Activated CD4-positive, alpha-beta memory T cell treated with anti-CD3 and anti-CD28 coated beads, Interleukin-2, amount 10 ng/mL, durations not matched to agents 7 days and 5 days (primary cell): ENCODE measurements at places on chromosomes 13 and 19.
A peak's percentile ranks its signal among the peaks of the same experiment; 100 is the strongest.

GRCh38 chr13:74860789-74861188, 621.2 kb downstream of the TBC1D4 start:
- DNase-seq = no peak

DNA sequence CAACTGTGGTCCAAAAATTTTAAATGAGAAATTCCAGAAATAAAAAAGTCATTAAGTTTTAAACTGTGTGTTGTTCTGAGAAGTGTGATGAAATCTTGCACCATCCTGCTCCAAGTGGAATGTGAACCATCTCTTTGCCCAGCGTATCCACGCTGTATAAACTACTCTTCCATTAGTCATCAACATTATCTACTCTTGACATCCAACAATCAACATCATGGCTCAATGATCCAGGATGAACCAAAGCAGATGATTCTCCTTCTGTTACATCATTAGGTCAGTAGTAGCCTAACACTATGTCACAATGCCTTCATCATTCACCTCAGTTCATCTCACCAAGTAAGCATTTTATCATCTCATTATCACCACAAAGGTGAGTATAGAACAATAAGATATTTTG, 55.3 kb downstream of the SUCLA2 start:
- DNase-seq = no peak

DNA sequence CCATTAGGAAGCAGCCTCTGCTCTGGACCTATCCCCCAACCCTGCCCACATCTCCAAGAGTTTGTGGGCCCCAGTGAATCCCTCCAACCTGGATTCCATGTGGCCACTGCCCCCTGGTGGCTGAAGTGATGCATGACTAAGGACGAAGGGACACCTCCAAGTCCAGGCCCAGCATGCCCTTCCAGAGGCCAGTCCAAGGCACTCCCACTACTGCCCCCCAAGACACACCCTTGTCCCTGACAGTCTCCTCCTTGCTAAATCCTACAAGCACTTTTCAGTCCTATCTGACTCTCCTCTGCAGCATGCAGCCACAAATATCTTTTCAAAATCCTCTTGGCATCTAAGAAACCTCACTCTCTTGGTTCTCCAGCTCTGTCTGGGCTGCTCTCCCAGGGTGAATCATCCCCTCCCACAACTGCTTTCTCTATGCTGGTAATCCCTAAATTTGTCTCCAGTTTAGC, 33.0 kb downstream of the DEDD2 start:
- peak; percentile 72 for DNase-seq

DNA sequence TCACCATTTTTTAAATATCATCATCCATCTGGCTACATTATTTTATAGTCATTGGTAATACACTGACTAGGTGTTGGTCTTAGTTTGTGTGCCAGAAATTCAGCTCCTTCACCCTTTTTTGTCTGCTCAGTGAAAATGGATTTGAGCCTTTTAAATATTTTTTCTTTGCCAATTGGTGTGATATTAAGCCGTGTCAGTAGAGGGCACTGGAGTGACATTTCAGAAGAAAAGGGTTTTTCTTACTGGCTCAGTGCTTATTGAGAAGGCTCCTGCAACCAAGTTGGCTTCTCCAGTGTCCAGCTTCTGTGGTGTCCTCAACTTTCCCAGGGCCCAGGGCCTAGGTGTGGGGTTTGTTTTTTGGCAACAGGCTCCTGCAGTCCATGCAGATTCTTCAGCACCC, 546.6 kb downstream of the DACH1 start:
- DNase-seq = no peak

GRCh38 chr13:29161676-29162075, 341.5 kb downstream of the MTUS2 start:
- no peak for DNase-seq

- no peak for DNase-seq
These were observed 72.4 kb upstream of the RGCC start for GRCh38 chr13:41384749-41385503.

DNA sequence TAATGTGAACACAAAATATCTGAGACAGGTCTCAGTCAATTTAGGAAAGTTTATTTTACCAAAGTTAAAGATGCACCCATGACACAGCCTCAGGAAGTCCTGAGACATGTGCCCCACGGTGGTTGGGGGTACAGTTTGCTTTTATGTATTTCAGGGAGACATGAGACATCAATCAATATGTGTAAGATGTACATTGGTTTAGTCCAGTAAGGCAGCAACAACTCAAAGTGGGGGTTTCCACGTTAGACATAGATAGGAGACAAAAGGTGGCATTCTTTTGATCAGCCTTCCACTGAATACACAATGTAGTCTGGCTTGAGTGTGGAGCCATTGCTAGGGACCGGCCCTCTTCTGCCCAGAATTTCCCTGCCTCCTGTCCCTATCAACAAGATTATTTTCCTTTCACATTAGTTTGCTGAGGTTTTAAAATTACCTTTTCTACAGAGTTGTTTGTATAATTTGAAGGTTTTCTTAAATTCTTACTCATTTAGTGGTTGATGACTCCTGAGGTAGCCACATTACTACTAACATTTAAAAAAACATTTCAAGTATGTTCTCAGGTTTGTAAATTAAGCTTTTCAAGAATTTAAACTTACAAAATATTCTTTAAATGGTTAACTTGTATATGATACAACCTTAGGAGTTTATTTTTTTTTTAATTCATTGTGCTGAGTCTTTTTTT, 33.2 kb downstream of the RNASEH2B start:
- no peak for DNase-seq
